ENCODE measurements at places on chromosomes 7 and 10. TPM values are rescaled to one million over a fixed set of nuclear protein-coding genes. Genes with fewer than 3 reads are reported as not detected.

Gene PRDX3
- 160 TPM for total RNA-seq

Gene RP9
- 17.2 TPM for total RNA-seq

Gene SPDYE9
- not detected for total RNA-seq

Gene SHH
- total RNA-seq, result not detected

Gene SPACDR
- total RNA-seq, result 4.2 TPM

Gene OR6V1
- not detected for total RNA-seq

Gene HABP2
- total RNA-seq, result not detected

Gene LIPN
- not detected for total RNA-seq

DNA sequence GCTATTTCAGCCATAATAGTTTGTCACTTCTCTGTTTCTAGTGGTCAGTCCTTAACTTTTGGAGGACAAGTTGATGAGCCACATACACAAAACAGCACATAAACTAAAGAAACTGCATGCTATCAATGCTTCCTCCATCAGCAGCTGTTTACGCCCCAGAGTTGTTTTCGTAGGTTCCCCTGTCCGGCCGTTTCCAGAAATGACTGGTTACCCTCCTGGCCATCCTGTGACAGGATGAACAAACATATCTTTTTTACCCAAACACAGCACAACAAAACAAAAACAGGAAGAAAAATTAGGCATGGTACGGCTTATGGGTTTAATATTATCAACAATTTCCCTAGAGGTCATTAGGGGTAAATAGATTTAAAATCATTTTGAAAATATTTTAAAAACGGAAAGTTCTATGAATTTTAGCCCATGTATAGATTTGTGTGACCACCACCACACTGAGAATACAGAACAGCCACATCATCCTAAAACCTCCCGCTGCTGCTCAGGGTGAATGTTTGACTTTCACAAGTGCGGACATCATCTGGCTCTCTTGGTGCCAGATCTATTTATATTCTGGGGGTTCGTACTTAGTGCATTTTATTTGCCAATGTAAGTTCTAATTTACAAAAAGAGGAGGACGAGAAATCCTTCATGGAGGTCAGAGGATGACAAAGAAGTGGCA lies 74.8 kb downstream of the HIPK2 start:
- H3K4me1 ChIP-seq, result peaks cover 18% of the 10 kb centered on the region
- DNase-seq, result no peak
- H3K27me3 ChIP-seq, result no peaks in the 10 kb centered on the region
- no peak overlapping the region for H3K4me3 ChIP-seq
- H3K27ac ChIP-seq, result no peak overlapping the region

- H3K27ac ChIP-seq, result peak overlapping the region; percentile 77
- peak; percentile 62 for DNase-seq
- no peaks in the 10 kb centered on the region for H3K27me3 ChIP-seq
- peaks cover 17% of the 10 kb centered on the region for H3K4me1 ChIP-seq
Observed at GRCh38 chr10:12214763-12215218, 18.8 kb downstream of the CDC123 start.

DNA sequence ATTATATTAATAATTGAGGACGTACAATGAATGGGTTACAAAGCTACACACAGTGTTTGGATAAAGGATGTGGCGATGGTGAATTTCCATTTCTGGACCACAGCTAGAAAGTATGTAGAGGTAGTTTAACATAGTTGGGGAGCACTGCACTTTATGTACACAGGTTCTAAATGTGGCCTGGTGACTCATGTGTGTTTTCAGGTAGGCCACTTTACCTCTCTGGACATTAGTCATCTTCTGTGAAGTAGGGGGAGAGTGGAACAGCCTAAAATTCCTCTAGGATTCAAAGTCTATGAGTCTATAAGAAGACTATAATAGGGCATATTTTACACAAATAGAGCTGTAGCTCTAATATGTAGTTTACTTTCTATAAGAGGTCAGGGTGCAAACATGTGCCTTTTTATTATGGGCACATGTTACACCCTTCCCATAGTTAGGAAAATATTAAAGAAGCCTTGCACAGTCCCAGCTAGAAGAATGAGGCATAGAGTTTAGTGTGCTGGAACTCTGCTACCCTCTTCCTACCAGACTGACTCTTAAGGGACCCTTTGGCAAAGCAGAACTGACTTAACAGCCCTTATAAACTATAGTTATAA lies 594.9 kb downstream of the LRMDA start:
- H3K4me3 ChIP-seq, result no peak overlapping the region
- H3K4me1 ChIP-seq, result no peaks in the 10 kb centered on the region
- DNase-seq, result no peak
- H3K27ac ChIP-seq, result no peak overlapping the region
- no peaks in the 10 kb centered on the region for H3K36me3 ChIP-seq

- DNase-seq, result no peak
- H3K4me1 ChIP-seq, result no peaks in the 10 kb centered on the region
- H3K27ac ChIP-seq, result no peak overlapping the region
- H3K36me3 ChIP-seq, result no peaks in the 10 kb centered on the region
- H3K4me3 ChIP-seq, result no peak overlapping the region
- peaks cover 12% of the 10 kb centered on the region for H3K27me3 ChIP-seq
Observed at GRCh38 chr10:59945991-59946390, 39.6 kb upstream of the CCDC6 start.

GRCh38 chr7:134828361-134828760 lies 48.9 kb downstream of the CALD1 start:
- DNase-seq, result no peak
- H3K36me3 ChIP-seq, result no peaks in the 10 kb centered on the region
- H3K27me3 ChIP-seq, result no peaks in the 10 kb centered on the region
- no peak overlapping the region for H3K27ac ChIP-seq

DNA sequence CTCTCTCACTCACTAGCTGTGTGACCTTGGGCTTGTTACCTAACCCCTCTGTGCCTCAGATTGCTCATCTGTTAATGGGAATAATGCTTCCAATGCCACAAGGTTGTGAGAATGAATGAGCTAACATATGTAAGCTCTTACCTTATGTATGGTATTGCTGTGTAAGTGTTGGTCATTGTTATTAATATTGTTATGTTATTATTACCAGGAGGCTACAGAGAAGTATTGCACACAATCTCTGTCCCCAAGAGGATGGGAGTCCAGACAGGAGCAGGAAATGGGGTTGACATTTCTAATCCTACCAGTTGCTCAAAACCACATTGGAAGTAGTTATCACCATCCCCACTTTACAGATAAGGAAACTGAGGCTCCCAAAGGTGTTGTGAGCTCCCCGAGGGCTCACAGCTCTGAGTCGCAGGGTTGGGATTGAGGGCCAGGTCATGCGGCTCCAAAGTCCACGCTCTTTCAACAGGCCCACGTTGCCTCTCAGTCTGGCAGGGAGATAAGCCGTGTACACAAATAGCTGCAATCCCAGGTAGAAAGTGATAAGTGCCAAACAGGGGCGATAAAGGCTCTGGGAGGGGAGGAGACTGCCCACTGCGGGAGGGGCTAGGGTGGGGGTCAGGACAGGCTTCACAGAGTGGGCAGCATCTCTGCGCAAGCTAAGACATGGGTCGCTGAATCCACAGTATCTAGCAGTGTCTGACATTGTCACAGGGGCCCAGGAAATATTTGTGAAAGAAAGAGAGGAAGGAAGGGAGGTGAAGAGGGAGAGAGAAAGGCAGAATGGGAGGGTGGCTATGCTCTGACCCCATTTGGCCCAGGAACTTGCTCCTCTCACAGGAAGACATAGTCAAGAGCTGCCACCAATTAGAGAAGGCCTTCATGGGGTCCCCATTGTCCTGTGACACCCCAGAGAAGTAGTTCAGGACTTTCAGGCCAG lies 9.6 kb upstream of the ZMIZ1 start:
- no peak overlapping the region for H3K27ac ChIP-seq
- no peak overlapping the region for H3K4me3 ChIP-seq
- no peaks in the 10 kb centered on the region for H3K27me3 ChIP-seq
- no peak for DNase-seq
- no peaks in the 10 kb centered on the region for H3K36me3 ChIP-seq

DNA sequence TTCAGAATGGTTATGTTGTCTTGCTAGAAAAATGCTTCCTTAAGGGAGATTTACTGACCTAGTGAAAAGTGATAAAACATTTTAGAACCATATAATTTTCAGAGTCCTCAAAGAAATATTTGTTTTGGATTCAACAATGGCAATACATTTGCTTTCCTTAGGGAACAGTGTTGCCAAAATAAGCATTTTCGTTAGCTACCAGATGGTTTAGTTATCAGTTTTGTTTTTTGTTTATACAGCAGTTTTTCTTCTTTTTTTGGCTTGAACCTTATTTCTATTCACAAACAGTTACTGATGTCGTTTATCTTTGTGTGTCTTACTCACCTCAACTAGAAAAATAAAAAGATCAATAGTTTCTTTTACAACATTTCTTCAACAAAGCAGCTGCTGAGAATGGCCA lies 48.6 kb downstream of the EXOC4 start:
- H3K27me3 ChIP-seq, result no peaks in the 10 kb centered on the region
- no peak overlapping the region for H3K27ac ChIP-seq
- peaks cover 20% of the 10 kb centered on the region for H3K36me3 ChIP-seq
- no peaks in the 10 kb centered on the region for H3K4me1 ChIP-seq
- H3K4me3 ChIP-seq, result no peak overlapping the region
- no peak for DNase-seq

DNA sequence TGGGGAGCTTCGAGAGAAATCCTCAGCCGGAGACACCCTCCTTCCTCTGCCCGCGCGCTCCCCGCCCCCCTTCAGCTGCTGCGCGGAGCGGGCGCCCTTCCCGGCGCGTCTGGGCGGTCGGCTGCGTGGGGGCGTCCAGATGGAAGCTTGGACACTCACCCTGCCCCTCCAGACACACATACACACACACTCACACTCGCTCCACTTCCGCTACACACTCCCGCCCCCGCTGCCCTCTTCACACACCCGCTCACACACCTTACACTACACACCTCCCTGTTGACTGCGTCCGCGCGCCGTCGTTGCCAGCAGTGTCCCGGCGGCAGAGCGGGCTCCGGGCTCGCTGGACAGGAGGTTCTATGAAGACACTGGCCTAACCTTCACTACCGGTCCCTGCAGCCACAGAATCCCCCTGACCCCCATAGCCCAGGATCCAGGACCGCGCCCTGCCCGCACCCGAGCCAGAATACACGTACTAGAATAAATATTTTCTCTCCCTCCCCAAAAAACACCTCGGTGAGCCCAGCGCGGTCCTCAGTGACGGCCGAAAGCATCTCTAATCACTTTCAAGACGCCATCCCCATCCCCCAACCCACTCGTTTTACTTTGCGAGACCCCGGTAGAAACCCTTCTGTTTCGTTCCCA lies 1.1 kb upstream of the EGR2 start:
- peak overlapping the region; percentile 99 for H3K4me3 ChIP-seq
- H3K4me1 ChIP-seq, result peaks cover 40% of the 10 kb centered on the region
- H3K27ac ChIP-seq, result peak overlapping the region; percentile 99
- peaks cover 39% of the 10 kb centered on the region for H3K36me3 ChIP-seq

- H3K36me3 ChIP-seq, result no peaks in the 10 kb centered on the region
- no peaks in the 10 kb centered on the region for H3K4me1 ChIP-seq
- H3K27ac ChIP-seq, result no peak overlapping the region
- H3K27me3 ChIP-seq, result peaks cover 14% of the 10 kb centered on the region
Observed at GRCh38 chr10:116886772-116887171, 37.5 kb downstream of the ENO4 start.

- H3K27me3 ChIP-seq, result no peaks in the 10 kb centered on the region
- H3K4me1 ChIP-seq, result no peaks in the 10 kb centered on the region
- no peak overlapping the region for H3K27ac ChIP-seq
- no peaks in the 10 kb centered on the region for H3K36me3 ChIP-seq
- DNase-seq, result no peak
Observed at GRCh38 chr10:82252081-82252480, 377.1 kb downstream of the NRG3 start.
